ENCODE measurements at places on chromosomes 5 and 9.

GRCh38 chr9:104608336-104608735 is 2.9 kb upstream of the OR13C2 start:
- DNase-seq: no peak

- no peak for DNase-seq
Measured at GRCh38 chr5:31776976-31777651, 138.2 kb downstream of the PDZD2 start.

GRCh38 chr5:169933616-169934015 is 46.7 kb downstream of the INSYN2B start:
- no peak for DNase-seq

GRCh38 chr5:132008163-132008473 is 3.3 kb downstream of the ACSL6 start:
- no peak for DNase-seq

- DNase-seq: no peak
Measured at GRCh38 chr5:65029178-65029577, 260.4 kb downstream of the CWC27 start.

- DNase-seq: no peak
Measured at GRCh38 chr5:171714851-171715250, 70.8 kb upstream of the SMIM23 start.

GRCh38 chr5:654071-654778 is 38.9 kb downstream of the TPPP start:
- DNase-seq: no peak

DNA sequence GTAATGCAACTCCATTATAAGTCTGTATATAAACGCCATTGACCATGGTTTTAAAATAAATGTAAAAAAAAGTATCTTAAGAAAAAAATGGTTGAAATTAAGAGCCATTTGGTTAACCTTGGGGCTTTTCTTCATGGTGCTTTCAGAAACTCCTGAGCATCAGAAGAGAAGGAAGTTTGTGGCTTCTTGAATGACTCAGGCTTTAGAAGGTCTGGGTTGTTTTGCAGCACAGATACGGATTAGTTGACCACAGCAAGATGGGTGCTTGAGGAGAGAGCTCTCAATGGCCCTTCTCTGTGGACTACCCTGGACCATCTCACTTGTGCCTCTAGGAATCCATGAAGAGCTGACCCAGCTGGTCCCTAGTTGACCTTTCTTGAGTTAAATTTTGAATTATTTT is 189.5 kb downstream of the TMEM38B start:
- DNase-seq: no peak

GRCh38 chr5:112077180-112077579 is 320.2 kb upstream of the NREP start:
- DNase-seq: no peak

- DNase-seq: no peak
Measured at GRCh38 chr9:114396558-114397218, 8.9 kb upstream of the AKNA start.

- no peak for DNase-seq
Measured at GRCh38 chr5:10065428-10066000, 184.2 kb downstream of the ATPSCKMT start.

GRCh38 chr5:178293400-178293799 is 60.8 kb upstream of the PHYKPL start:
- no peak for DNase-seq

- no peak for DNase-seq
Measured at GRCh38 chr5:33281431-33281843, 159.3 kb upstream of the TARS1 start.

- no peak for DNase-seq
Measured at GRCh38 chr9:93253633-93254032, 69.7 kb downstream of the WNK2 start.

DNA sequence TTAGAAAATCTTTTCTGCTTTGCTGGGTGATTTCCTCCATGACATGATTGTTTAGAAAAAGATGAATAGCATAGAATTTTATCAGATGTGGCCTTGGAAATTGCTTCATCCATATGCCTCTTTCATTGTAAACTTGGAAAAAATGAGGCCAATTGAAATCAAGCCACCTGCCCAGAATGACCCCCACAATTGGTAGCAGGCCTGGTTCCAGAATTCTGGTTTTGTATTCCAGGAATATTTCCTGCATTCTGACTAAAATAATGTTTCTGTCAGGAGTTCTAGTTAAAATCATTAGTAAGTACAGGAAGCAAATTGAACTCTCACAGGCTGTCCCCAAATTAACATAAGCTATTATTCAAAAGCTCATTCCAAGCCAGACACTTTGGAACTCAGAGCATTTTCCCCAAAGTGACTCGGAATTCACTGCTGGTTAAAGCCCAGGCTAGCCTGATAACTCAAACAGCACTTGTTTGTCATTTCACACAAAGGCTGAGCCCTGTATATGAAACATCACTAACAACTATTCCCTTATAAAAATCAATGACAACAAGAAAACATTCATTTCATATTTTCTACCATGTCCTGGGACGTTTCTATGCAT is 75.1 kb upstream of the ADCY2 start:
- no peak for DNase-seq

DNA sequence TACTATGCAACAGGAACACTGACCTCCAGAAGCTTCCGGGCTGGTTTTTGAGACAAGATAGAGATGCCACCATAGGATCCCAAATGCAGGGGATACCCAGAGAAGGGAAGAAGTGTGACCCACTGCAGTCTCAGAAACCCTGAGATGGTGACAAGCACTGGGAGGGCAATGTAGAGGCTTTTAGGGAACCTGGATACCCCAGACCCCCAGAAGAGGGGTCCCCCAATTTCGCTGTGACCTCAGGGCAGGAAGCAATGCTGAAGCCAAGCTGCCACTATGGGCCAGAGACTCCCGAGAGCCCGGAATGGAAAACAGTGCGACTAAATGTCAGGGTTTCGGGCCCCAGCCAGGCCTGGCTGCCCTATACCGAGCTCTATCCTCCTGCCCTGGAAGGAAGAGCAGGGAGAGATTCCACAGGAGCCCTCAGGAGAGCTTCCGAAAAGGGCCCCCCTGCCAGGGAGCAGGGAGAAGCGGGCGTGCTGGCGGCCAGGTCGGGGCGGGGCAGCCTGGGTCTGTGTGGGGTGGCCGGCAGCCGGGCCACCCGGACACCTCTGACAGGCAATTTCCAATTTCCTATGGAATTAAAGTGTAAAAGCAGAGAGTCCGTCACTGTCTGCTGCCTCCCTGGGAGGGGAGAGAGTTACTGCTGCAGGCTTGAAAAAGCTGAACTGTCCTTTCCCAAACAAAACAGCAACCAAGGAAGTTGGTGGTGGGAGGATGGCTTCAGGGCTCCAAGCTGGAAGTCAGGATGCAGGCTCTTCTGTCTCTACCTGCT is 154.2 kb downstream of the FGF18 start:
- DNase-seq: no peak

DNA sequence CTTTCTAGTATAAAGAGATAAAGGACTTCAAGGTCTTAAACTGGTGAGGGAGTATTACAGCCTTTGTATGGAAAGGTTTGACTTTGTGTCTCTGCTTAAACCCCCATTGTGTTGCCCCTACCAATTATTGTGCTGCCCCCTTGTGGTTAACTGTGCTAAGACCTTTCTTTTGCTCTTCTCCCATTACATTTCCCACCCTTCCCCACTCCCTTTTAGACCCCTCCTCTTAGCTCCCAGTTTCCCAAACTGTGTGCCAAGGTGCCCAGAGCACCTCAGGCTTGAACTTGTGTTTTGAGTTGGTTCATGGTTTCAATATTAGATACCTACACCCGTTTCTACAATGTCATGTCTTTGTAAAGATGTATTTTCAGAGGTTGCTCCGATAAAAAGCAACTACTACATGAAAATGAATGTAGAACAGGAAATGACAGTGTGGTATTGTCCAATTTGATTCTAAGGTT is 2.9 kb downstream of the JAK2 start:
- DNase-seq: no peak

- DNase-seq: no peak
Measured at GRCh38 chr5:150219142-150219541, 29.3 kb downstream of the SLC6A7 start.
